Cardiac muscle cell (in vitro differentiated cells and primary cell): ENCODE measurements at places on chromosomes 5 and 9. TPM values are rescaled to one million over a fixed set of nuclear protein-coding genes. Genes with fewer than 3 reads are reported as not detected.

The ANKRD18A gene
- total RNA-seq, result 0.88 and 3.7 TPM in 2 replicates

GRCh38 chr9:89493671-89494070 is 4.2 kb downstream of the SEMA4D start:
- no peaks in the 10 kb centered on the region for H3K36me3 ChIP-seq
- no peak for DNase-seq
- H3K4me3 ChIP-seq, result no peak overlapping the region

The NXNL2 gene
- 0.56 TPM in 1 of 2 replicates, not detected in the other for total RNA-seq

GRCh38 chr9:128203707-128204551 is 750 bp downstream of the DNM1 start:
- peak; percentile 33 for DNase-seq
- peak overlapping the region; percentile 86 for H3K4me3 ChIP-seq
- no peaks in the 10 kb centered on the region for H3K27me3 ChIP-seq
- no peak overlapping the region for H3K27ac ChIP-seq

DNA sequence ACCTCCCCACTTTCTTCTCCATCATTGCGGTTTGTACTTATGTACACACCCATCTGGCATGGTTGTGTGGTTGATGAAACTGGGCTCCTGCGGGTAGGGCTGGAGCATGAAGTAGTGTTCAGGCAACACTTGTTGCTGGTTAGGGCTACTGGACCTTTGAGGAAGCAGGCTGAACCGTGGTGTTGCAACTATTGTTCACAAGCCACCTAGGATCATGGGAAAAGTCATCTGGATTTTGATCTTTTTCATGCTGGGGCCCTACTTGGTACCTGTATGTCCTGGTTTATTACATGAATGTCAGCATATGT is 40.1 kb upstream of the TIFAB start:
- H3K27me3 ChIP-seq, result peaks cover 100% of the 10 kb centered on the region
- H3K4me1 ChIP-seq, result no peaks in the 10 kb centered on the region
- H3K4me3 ChIP-seq, result no peak overlapping the region

The AGGF1 gene
- total RNA-seq, result 32.8 and 48.7 TPM in 2 replicates

DNA sequence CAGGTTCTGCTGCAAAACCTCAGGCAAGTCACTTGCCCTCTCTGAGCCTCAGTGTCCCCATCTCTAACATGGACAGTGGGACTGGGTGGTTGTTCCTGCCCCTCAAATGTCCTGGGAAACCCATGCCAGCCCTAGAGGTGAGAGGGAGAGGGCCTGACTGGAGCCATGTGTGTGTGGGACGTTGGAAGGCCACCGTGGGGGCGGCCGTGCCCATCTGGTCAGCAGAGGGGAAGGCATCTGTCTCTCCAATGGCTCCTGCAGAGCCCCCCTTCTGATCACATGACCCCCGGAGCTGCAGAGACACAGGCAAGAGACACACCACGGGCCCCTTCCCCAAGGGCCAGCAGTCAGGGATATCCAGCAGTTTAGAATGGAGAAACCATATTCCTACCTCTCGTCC is 1.7 kb downstream of the DNM1 start:
- H3K36me3 ChIP-seq, result no peaks in the 10 kb centered on the region
- DNase-seq, result no peak
- H3K4me1 ChIP-seq, result no peaks in the 10 kb centered on the region
- no peak overlapping the region for H3K4me3 ChIP-seq
- H3K27ac ChIP-seq, result no peak overlapping the region
- no peaks in the 10 kb centered on the region for H3K27me3 ChIP-seq

The SPATA31A7 gene
- total RNA-seq, result not detected in 2 replicates

GRCh38 chr5:161697001-161697400 is 11.5 kb downstream of the GABRA6 start:
- peak; percentile 10 for DNase-seq
- no peaks in the 10 kb centered on the region for H3K36me3 ChIP-seq
- H3K4me3 ChIP-seq, result no peak overlapping the region
- H3K27ac ChIP-seq, result no peak overlapping the region
- no peaks in the 10 kb centered on the region for H3K27me3 ChIP-seq

DNA sequence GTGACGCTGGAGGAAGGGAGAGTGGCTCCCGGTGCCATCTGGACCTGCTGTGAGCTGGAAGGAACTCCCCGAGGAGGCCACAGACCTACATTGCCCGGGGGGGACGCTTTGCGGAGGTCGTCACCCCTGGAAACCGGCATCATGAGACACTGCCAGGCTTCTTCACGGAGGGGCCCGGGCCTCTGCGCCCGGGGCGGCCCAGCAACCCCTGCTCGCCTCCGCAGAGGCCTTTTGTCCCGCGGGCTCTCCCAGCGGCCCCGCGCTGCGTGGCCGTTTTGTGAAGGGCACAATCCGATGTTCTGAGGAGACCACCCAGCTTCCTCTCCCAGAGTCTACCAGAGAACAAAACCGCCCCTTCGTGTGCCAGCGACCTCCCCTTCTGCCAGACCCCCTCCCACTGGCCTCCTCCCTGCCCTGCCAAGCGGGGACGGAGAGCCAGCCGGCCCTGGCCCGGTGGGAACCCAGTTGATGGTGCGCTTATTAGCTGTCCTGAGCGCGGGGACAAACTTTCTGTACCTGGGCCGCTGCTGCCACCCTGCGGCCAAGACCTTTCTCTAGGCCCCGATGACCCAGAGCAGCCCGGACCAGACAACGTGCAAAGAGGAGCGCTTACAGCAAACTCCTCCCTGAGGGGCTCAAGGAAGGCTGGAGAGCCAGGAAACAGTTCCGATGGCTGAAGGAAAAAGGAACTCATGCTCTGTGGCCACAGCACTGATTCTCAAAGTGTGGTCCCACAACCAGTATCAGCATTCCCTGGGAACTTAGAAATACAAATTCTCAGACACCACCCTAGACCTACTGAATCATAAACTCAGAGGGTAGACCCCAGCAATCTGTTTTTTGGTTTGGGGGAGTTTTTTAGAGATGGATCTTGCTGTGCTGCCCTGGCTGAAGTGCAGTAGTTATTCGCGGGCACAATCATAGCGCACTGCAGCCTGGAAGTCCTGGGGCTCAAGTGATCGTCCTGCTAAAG is 86.7 kb downstream of the SLC1A3 start:
- no peak overlapping the region for H3K27ac ChIP-seq
- H3K4me3 ChIP-seq, result no peak overlapping the region
- DNase-seq, result peak; percentile 87
- peaks cover 9% of the 10 kb centered on the region for H3K4me1 ChIP-seq
- no peaks in the 10 kb centered on the region for H3K27me3 ChIP-seq

DNA sequence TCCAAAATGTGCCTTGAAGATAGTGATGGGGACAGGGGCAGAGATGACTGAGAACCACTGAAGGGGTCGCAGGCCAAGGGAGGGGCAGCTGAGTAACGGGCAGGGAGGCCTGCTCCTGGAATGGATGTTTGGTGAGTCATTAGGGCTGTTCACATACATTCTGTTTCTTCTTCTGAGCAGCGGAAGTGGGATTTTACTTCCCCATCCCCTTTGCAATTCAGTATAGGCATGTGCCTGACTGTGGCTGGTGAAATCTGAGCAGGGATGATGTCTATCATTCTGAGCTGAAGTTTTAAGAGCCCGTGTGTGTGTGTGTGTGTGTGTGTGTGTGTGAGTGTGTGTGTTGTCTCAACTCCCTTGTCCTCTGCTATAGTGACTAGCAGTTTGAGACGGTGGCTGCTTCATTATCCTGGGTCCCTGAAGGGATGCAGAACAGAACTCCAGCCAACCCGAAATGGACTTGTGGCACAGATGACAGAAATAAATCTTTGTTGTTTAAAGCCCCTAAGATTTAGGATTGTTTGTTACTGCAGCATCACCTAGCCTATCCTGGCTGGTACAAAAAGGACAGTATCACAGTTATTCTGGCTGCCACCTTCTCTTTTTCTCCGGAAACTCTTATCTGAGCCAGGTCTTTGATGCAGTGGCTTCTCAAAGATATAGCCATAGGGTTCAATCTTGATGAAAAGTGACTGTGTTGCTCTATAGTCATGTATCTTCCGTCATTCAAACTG is 29.2 kb upstream of the TGFBI start:
- no peak for DNase-seq
- no peak overlapping the region for H3K27ac ChIP-seq
- H3K36me3 ChIP-seq, result no peaks in the 10 kb centered on the region
- H3K4me3 ChIP-seq, result no peak overlapping the region

The NRG2 gene
- total RNA-seq, result 16.5 and 20.7 TPM in 2 replicates

The GABRB2 gene
- 1.8 and 3.3 TPM in 2 replicates for total RNA-seq

DNA sequence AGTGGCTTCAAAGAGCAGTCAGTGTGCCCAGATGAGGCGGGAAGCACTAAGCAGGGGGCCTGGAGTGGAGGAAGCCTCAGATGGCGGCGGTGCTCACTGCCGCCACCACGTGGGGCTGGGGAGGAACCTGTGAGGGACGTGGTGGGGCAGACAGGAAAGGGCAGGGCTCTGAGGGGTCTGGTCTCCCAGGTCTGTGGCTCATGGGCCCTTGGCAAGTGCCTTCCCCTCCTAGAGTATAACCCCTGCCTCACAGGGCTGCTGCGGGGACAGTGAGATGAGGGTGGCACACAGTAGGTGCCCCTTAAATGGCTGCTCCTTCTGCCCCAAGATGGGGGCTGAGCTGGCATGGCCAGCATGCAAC is 26.6 kb downstream of the NR5A1 start:
- H3K27ac ChIP-seq, result no peak overlapping the region
- H3K27me3 ChIP-seq, result peaks cover 5% of the 10 kb centered on the region
- peaks cover 5% of the 10 kb centered on the region for H3K4me1 ChIP-seq
- peak; percentile 31 for DNase-seq

The MVB12B gene
- 23.4 and 29.9 TPM in 2 replicates for total RNA-seq

The MUSK gene
- not detected in 2 replicates for total RNA-seq

DNA sequence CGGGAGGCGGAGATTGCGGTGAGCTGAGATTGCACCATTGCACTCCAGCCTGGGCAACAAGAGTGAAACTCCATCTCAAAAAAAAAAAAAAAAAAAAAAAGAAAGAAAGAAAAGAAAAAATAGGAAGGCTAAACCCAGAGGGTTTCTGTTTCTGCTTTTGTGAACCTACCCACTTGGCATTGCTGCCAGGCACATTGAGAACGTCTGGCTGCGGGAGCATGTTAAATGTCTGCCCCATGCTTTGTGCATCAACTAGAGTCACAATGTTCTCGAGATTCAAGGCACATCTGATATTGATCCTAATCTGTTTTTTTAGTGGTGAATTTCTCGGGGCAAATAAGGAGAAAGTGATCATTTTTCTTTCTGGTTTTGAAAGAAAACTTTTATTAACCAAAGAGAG is 2.8 kb downstream of the SLC25A25 start:
- no peak for DNase-seq
- H3K27me3 ChIP-seq, result no peaks in the 10 kb centered on the region
- no peaks in the 10 kb centered on the region for H3K36me3 ChIP-seq
- H3K4me3 ChIP-seq, result no peak overlapping the region
- no peak overlapping the region for H3K27ac ChIP-seq
